Osteoblast (primary cell): ENCODE measurements at places on chromosomes 7 and 10. TPM values are rescaled to one million over a fixed set of nuclear protein-coding genes. Genes with fewer than 3 reads are reported as not detected.

Gene C7orf57
- total RNA-seq = under 0.01 TPM in 2 replicates

Gene NPSR1
- total RNA-seq = not detected in 2 replicates

Gene CABCOCO1
- total RNA-seq = 2.2 and 3.5 TPM in 2 replicates

Gene NFE2L3
- 0.59 and 1.4 TPM in 2 replicates for total RNA-seq

Gene DYNC1I1
- total RNA-seq = 2.2 and 2.9 TPM in 2 replicates

Gene CFAP46
- under 0.01 and 0.29 TPM in 2 replicates for total RNA-seq

Gene NPY4R
- total RNA-seq = under 0.01 and 0.36 TPM in 2 replicates

Gene CHAT
- total RNA-seq = not detected in 2 replicates

Gene SPDYE2
- total RNA-seq = not detected in 2 replicates

Gene VWA2
- total RNA-seq = under 0.01 TPM in 1 of 2 replicates, not detected in the other

Gene PCLO
- under 0.01 and 0.36 TPM in 2 replicates for total RNA-seq

Gene CYP2C8
- total RNA-seq = under 0.01 and 0.29 TPM in 2 replicates

Gene POLR2J2
- total RNA-seq = 2.5 and 8.3 TPM in 2 replicates

Gene TCERG1L
- under 0.01 TPM in 1 of 2 replicates, not detected in the other for total RNA-seq

Gene SPDYE8
- total RNA-seq = not detected in 2 replicates

Gene OR6V1
- total RNA-seq = not detected in 2 replicates

Gene ACTL6B
- total RNA-seq = not detected in 2 replicates

Gene HABP2
- total RNA-seq = not detected in 2 replicates

Gene CALML3
- total RNA-seq = not detected in 2 replicates

Gene INHBA
- total RNA-seq = 97.8 and 107 TPM in 2 replicates

Gene UCMA
- not detected in 2 replicates for total RNA-seq

Gene PLEKHS1
- total RNA-seq = under 0.01 TPM in 1 of 2 replicates, not detected in the other

Gene UBE2D4
- 19.2 and 22.1 TPM in 2 replicates for total RNA-seq

Gene TDRD1
- 0.59 and 0.72 TPM in 2 replicates for total RNA-seq

Gene ADIRF
- 11.9 and 18.3 TPM in 2 replicates for total RNA-seq

Gene SEC61G
- total RNA-seq = 138 and 203 TPM in 2 replicates

Gene NPY
- total RNA-seq = not detected in 2 replicates

Gene PIP
- not detected in 2 replicates for total RNA-seq

Gene SLC26A3
- total RNA-seq = not detected in 2 replicates

Gene ADCY1
- total RNA-seq = 0.59 and 1.1 TPM in 2 replicates

Gene PRLHR
- total RNA-seq = not detected in 2 replicates

Gene ATP6V1F
- total RNA-seq = 91.9 and 95.2 TPM in 2 replicates

Gene CARD11
- under 0.01 TPM in 1 of 2 replicates, not detected in the other for total RNA-seq

Gene WDFY4
- under 0.01 and 0.36 TPM in 2 replicates for total RNA-seq

Gene PIP4K2A
- 65.7 and 68.8 TPM in 2 replicates for total RNA-seq

Gene KIAA1217
- 36.8 and 51.0 TPM in 2 replicates for total RNA-seq

Gene PRPS1L1
- not detected in 2 replicates for total RNA-seq

Gene SPDYE9
- not detected in 2 replicates for total RNA-seq

Gene GPRIN2
- not detected in 2 replicates for total RNA-seq

Gene CELF2
- 2.7 and 7.6 TPM in 2 replicates for total RNA-seq

Gene AASS
- total RNA-seq = 24.8 and 26.4 TPM in 2 replicates

Gene VSTM4
- 10.1 and 14.1 TPM in 2 replicates for total RNA-seq

Gene PIK3CG
- not detected in 2 replicates for total RNA-seq

Gene LRRD1
- 0.29 and 0.36 TPM in 2 replicates for total RNA-seq

Gene PLXDC2
- 63.3 and 86.9 TPM in 2 replicates for total RNA-seq

Gene IFIT1
- total RNA-seq = 19.7 and 34.4 TPM in 2 replicates

Gene AOC1
- not detected in 2 replicates for total RNA-seq

Gene EIF5AL1
- 0.72 and 0.88 TPM in 2 replicates for total RNA-seq

Gene SLC13A1
- total RNA-seq = not detected in 2 replicates

Gene SUGCT
- total RNA-seq = 21.7 and 25.9 TPM in 2 replicates

Gene CPA2
- not detected in 2 replicates for total RNA-seq
